ENCODE measurements at places on chromosomes 11 and 22.

DNA sequence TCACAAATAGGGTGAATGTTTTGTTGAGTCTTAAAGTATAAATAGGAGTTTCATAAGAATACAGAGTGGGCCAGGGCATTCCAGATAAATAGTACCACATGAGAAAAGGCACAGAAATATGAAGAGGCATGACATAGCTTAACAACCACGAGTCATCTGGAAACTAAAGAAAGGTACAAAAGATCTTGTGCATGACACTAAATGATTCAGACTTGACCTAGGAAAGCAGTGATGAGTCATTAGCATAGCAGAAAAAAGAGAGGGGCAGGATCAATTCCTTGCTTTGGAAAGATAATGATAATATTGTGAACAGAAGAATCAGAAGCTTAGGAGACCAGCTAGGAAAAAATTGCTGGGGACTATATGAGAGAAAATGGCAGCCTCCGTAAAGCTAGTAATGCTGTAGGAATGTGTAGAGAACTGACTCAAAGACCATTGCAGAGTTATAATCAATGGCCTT lies 47.6 kb upstream of the FIBIN start:
- no peak for DNase-seq

DNA sequence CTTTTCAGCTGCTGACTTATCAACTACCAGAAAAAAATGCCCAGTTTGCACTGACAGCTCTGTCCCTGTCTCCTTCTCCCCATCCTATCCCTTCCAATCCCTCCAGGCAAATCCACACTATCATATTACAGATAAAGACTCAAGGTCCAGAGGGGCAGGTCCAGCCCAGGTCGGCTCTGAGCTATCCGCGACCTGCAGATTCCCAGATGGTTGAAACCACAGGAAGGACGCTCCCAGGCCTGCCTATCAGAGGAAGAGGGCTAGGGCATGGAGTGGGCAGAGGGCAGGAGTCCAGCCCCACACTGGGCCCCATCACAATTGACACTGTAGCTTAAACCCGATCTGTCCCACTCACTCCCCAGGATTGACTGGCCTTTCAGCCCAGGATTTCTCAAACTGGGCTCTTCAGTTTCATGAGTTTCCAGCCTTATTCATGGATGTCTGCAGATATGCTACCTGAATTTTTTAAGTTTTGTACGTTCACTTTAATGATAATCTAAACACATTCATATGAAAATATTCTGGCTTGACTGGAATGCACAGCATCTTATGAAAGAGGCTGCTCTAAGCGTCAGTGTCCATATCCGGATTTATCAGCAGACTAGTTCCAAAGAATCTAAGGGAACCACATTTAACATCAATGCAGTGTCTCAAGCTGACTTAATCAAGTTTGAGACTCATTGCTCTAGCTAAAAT lies 16.4 kb upstream of the FCHSD2 start:
- DNase-seq, result no peak

- DNase-seq, result no peak
These were observed 17.2 kb upstream of the TAB1 start for GRCh38 chr22:39382410-39382809.

GRCh38 chr11:45145379-45146071 lies 914 bp upstream of the PRDM11 start:
- DNase-seq, result no peak

DNA sequence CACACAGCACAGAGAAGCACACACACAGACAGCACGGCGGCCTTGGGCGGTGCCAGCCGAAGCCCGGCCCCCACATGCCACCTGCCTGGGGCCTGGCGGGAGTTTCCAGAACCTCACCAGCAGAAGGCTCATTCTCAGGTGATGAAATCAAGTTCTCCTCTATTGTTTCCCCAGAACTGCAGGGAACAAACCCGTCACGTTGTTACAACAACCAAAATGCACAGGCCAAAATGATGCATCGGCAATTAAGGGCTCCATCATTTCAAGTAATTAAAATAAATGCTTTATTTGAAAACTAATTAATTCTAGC lies 30.8 kb downstream of the GNB1L start:
- peak; percentile 12 for DNase-seq

GRCh38 chr22:47048123-47049077 lies 285.9 kb downstream of the TBC1D22A start:
- no peak for DNase-seq

GRCh38 chr11:34300026-34300925 lies 57.5 kb downstream of the ABTB2 start:
- no peak for DNase-seq
